ENCODE measurements at places on chromosomes 3 and 15. TPM values are rescaled to one million over a fixed set of nuclear protein-coding genes. Genes with fewer than 3 reads are reported as not detected.

DNA sequence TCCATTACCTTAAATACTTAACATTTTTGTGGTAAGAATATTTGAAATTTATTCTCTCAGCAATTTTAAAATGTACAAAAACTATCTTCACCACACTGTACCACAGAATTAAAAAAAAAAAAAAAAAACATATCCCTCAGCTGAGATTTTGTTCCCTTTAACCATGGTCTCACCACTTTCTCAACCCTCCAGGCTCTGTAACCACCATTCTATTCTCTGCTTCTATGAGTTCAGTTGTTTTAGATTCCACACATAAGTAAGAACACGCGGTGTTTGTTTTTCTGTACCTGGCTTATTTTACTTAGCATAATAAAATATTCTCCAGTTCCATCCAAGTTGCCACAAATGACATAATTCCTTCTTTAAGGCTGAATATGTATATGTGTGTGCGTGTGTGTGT lies 41.5 kb downstream of the CSNK1G1 start:
- no peak for ATAC-seq

GRCh38 chr3:43477600-43477999 lies 144.2 kb downstream of the ANO10 start:
- peak; percentile 99 for ATAC-seq

- ATAC-seq: no peak
Measured at GRCh38 chr3:60629816-60630215, 621.4 kb downstream of the FHIT start.

GRCh38 chr15:52148403-52148802 lies 35.8 kb upstream of the BCL2L10 start:
- no peak for ATAC-seq

- no peak for ATAC-seq
Measured at GRCh38 chr3:47347217-47347801, 33.5 kb upstream of the PTPN23 start.

GRCh38 chr3:21294768-21295167 lies 456.2 kb downstream of the ZNF385D start:
- ATAC-seq: no peak

GRCh38 chr3:152583963-152584362 lies 251.0 kb upstream of the P2RY1 start:
- ATAC-seq: no peak

THSD4 gene
- total RNA-seq: 0.08 TPM

CPN2 gene
- not detected for total RNA-seq

DNA sequence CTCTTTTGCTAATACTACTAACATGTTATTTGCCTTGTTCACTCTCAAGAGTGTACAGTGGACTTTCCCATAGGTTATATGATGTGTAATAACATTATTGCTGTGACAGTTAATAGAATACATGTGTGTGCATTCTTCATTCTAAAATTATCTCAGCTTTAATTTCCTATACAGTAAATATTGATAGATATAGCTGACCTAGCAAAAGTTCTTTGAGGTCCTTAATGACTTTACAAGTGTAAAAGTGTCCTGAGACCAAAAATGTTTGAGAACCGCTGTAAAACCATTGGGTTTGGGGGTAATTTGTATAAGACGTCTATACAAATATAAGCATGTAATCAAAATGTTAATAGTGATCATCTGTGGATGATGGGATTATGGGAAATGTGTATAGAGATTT lies 469.5 kb upstream of the PROK2 start:
- ATAC-seq: no peak

GRCh38 chr3:60313951-60314461 lies 937.2 kb downstream of the FHIT start:
- ATAC-seq: no peak

CPOX gene
- 64.2 TPM for total RNA-seq

PIERCE2 gene
- not detected for total RNA-seq

- ATAC-seq: peak; percentile 88
Measured at GRCh38 chr3:153138276-153139210, 23.5 kb upstream of the RAP2B start.

TRH gene
- not detected for total RNA-seq

TTLL13 gene
- 1.3 TPM for total RNA-seq

DNA sequence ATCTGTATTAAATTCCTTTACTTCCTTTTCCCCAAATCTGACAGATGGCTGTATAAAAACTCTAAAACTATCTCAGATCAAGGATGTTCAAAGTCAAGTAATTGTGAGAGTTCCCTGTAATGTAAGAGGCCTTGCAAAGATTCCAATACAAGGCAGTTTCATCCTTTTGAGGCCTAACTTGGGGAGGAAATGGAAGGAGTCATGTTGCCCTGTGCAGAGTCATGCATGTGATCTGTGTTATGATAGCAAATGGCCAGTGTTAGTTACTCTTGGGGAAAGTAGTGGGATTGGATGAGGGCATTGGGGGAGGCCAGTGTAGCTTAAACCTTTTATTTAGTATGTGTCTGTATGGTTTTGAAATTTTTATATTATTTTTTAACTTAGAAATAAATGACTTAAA lies 23.7 kb upstream of the FBXL22 start:
- ATAC-seq: no peak

RTP4 gene
- total RNA-seq: 0.98 TPM

ATP6V1A gene
- 27.0 TPM for total RNA-seq

DNA sequence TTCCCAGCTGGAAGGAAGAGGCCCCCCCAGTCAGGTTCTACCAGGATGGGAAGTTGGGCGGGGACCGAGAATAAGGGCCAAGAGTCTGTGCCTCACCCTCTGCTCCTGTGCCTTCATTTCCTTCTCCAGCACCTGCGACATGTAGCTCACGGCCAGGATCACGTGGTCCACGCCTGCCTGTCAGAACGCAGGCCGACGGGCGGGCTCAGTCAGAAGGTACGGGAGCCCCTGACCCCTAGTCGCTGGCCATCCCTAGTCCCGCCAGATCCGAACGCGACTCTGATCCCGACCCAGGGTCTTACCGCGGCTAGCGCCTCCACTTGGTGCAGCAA lies 489 bp downstream of the GMPPB start:
- peak; percentile 31 for ATAC-seq

Measured in activated T-helper 17 cell treated with anti-CD3 and anti-CD28 coated beads, Interleukin-2, amount 50 U/mL, for 72 hours (primary cell).